ENCODE measurements at places on chromosomes 7 and 10. TPM values are rescaled to one million over a fixed set of nuclear protein-coding genes. Genes with fewer than 3 reads are reported as not detected.

DNA sequence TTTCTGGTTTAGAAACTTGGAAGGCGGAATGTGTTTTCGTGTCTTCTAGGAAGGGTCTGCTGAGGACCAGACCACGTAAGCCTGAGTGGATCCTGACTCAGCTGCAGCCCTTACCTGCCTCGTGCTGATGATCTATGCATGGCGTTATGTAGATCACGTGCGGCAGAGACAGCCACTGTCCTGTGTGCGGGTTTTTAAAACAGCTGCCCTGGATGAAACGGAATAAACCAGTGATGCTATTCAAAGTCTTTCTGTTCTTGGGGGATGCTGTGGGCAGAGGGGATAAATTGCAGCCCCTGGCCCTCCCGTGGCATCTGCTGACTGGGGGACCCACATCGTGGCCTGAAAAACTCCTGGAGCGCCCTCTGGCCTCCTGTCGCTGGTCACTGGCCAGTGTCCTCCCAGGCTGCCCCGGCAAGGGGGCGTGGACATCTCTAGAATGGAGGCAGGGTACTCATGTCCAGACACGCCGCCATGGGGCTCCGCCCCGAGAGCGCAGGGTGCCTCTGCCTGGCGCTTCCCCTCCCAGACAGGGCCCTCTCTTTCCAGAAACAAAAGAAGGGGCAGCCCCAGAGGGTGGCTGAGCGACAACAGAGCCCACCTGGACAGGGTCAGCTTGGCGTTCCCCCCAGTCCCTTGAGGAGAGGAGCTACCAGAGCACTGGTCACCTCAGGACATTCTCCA lies 13.2 kb downstream of the ALKBH4 start:
- no peak overlapping the region for H3K27ac ChIP-seq
- no peaks in the 10 kb centered on the region for H3K4me1 ChIP-seq
- DNase-seq, result no peak

DNA sequence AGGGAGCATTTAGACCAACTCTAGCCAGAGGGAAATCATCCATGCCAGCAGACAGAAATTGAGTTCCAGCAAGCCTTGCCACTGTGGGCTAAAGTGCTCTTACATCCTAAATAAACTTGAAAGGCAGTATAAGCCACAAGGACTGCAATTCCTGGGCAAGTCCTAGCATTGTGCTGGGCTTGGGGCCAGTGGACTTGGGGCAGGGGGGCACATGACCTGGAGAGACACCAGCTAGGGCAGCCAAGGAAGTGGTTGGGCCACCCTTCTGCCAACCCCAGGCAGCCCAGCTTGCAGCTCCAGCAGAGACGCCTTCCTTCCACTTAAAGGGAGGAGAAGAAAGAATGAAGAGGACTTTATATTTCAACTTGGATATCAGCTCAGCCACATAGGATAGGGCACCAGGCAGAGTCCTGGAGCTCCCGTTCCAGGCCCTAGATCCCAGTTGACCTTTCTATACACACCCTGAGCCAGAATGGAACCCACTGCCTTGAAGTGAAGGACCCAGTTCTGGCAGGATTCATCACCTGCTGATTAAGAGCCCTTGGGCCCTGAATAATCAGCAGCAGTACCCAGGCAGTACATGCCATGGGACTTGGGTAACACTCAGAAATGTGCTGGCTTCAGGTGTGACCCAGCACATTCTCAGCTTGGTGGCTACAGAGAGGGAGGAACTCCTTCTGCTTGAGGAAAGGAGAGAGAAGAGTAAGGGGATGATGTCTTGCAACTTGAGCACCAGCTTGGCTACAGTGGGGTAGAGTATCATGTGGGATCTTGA lies 153.0 kb downstream of the GNAI1 start:
- H3K36me3 ChIP-seq, result no peaks in the 10 kb centered on the region
- no peak overlapping the region for H3K4me3 ChIP-seq
- no peak for DNase-seq
- no peak overlapping the region for H3K27ac ChIP-seq
- no peaks in the 10 kb centered on the region for H3K4me1 ChIP-seq

SPDYE5 gene
- not detected for polyA plus RNA-seq

RET gene
- polyA plus RNA-seq, result 0.31 TPM

DNA sequence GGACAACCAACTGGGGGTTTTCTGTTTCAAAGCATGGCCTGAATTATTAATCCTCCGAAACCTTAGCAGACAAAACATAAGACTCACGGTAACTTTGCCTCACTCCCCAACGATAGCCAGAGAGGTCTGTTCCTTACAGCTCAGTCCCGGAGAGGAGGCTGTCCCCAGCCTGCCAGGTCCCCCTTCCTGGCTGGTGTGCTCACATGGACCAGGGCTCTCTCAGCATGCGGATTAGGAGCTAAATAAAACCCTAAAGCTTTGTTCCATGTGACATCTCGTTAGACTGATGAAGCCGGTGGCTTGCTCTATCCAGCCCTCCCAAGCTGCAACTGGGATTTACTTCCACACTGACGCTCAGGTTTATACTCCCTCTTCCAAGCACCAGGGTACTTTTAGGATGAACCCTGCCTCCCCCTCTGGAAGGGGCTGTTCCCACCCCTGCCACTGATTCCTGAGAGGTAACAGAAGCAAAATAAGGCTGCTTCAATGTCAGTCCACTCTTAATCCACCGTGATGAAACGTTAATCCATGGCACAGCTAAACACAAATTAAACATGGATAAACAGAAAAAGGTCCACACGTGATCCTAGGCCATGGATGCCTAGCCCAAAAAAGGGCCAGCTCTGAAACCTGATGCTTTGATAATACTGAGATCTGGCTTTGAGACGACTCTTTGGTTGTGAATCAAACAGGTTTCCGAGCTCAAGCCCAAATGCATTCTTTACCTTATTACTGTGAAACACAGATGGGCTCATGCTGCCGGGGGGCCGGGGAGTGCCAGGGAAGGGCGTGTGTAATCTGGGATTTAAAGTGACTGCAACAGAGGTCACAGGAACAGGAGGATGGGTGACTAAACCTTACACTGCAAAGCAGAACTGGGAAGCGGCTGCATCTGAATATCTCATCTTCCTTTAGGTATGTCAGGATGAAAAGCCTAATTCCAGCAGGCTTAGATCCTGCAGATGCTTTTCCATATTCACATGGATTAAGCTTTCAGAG lies 86.2 kb downstream of the ZRANB1 start:
- no peak overlapping the region for H3K4me3 ChIP-seq
- DNase-seq, result no peak
- no peak overlapping the region for H3K27ac ChIP-seq
- H3K27me3 ChIP-seq, result no peaks in the 10 kb centered on the region
- H3K36me3 ChIP-seq, result peaks cover 21% of the 10 kb centered on the region

DNA sequence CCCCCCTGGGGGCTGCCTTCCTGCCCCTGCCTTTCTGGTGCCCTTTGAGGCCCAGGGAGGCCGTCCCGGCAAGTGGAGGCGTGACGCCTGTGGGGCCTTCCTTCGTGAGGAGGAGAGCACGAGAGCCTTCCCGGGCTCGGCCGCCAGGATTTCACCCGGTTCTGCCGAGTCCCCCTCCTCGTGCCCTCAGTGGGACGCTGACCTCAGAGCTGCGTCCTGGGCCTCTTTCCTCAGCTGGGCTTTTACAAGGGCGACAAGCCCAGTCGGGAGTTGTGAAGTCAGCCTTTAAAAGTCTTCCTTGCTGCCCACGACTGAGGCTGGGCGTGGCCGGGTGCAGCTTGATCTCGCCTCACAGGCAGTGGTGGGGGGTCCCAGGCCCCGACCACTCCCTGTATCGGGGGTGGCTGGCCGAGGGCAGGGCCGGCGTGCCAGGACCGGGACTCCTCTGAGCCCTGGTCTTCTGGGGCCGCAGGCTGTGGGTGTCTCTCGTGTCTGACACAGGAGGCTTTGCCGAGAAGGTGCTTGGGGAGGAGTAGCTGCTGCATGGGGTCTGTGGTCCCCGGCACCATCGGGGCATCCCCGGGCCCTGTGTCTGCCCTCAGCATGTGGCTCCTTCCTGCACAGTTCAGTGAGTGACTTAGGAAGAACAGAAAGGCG lies 41.8 kb downstream of the FAM20C start:
- peaks cover 4% of the 10 kb centered on the region for H3K27me3 ChIP-seq
- peaks cover 5% of the 10 kb centered on the region for H3K4me1 ChIP-seq
- no peak overlapping the region for H3K4me3 ChIP-seq
- no peaks in the 10 kb centered on the region for H3K36me3 ChIP-seq

SHTN1 gene
- 19.0 TPM for polyA plus RNA-seq

DNA sequence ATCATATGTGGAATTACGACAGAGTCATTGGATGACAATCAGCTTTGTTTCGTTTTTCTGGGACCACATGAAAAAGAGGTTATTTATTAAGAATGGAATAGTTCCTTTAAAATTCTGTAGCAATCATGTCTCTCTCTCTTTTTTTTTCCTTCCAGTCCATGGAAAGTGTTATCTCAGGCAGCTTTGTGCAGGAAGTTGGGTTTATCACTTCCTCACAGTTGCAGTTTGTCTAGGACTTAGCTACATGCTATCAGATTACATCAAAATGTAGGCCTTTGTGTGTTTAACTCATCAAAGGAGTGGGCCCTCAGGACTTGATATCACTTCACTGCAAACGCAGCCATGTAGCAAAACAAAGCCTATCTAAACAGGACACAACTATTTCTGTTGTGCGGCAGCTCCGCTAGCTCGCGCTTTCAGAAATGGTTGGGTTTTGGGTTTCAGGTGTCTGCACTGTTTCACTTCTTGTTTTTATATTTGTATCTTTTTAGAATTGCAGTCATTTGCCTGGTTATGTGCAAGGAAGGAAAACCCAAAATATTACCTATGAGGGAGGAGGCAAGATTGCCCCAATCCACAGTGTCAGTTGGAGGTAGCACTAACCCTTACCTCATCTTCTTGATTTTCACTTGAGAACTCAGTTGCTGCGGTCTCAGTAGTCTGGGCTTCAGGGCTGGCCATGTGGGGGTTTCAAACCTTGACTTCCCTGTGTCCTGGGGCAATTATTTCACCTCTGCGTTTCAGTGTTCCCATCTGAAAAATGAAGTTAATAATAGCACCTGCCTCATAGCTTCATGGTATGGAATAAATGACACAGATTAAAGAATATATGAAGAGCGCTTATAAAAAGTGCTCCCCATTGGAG lies 66.7 kb downstream of the HHEX start:
- no peaks in the 10 kb centered on the region for H3K4me1 ChIP-seq
- peak; percentile 48 for DNase-seq
- peak overlapping the region; percentile 13 for H3K27ac ChIP-seq
- no peaks in the 10 kb centered on the region for H3K36me3 ChIP-seq

GRCh38 chr7:779480-779879 lies 52.4 kb upstream of the PRKAR1B start:
- peaks cover 22% of the 10 kb centered on the region for H3K36me3 ChIP-seq
- no peaks in the 10 kb centered on the region for H3K4me1 ChIP-seq
- no peaks in the 10 kb centered on the region for H3K27me3 ChIP-seq
- DNase-seq, result no peak
- H3K27ac ChIP-seq, result no peak overlapping the region
- H3K4me3 ChIP-seq, result no peak overlapping the region

- peaks cover 14% of the 10 kb centered on the region for H3K4me1 ChIP-seq
- no peaks in the 10 kb centered on the region for H3K27me3 ChIP-seq
- peak overlapping the region; percentile 99 for H3K27ac ChIP-seq
- no peaks in the 10 kb centered on the region for H3K36me3 ChIP-seq
Observed at GRCh38 chr10:91924212-91925021, 847 bp downstream of the BTAF1 start.

GRCh38 chr10:78286186-78286585 lies 252.5 kb downstream of the RPS24 start:
- no peak overlapping the region for H3K4me3 ChIP-seq
- H3K27me3 ChIP-seq, result no peaks in the 10 kb centered on the region
- H3K27ac ChIP-seq, result no peak overlapping the region

GRCh38 chr7:71145906-71146901 lies 14.3 kb downstream of the GALNT17 start:
- H3K36me3 ChIP-seq, result no peaks in the 10 kb centered on the region
- H3K4me3 ChIP-seq, result no peak overlapping the region
- H3K4me1 ChIP-seq, result peaks cover 5% of the 10 kb centered on the region
- H3K27ac ChIP-seq, result no peak overlapping the region
- H3K27me3 ChIP-seq, result no peaks in the 10 kb centered on the region

- H3K4me1 ChIP-seq, result peaks cover 3% of the 10 kb centered on the region
- no peak for DNase-seq
- no peak overlapping the region for H3K4me3 ChIP-seq
- H3K36me3 ChIP-seq, result peaks cover 2% of the 10 kb centered on the region
- no peak overlapping the region for H3K27ac ChIP-seq
- no peaks in the 10 kb centered on the region for H3K27me3 ChIP-seq
Observed at GRCh38 chr7:42144604-42145003, 92.4 kb downstream of the GLI3 start.

GRCh38 chr10:32972929-32973328 lies 14.9 kb upstream of the ITGB1 start:
- H3K4me3 ChIP-seq, result no peak overlapping the region
- DNase-seq, result no peak
- H3K4me1 ChIP-seq, result no peaks in the 10 kb centered on the region

C10orf143 gene
- 9.0 TPM for polyA plus RNA-seq

GRCh38 chr7:105589356-105590077 lies 8.2 kb upstream of the EFCAB10 start:
- no peak overlapping the region for H3K27ac ChIP-seq
- H3K27me3 ChIP-seq, result no peaks in the 10 kb centered on the region
- DNase-seq, result peak; percentile 75
- no peaks in the 10 kb centered on the region for H3K4me1 ChIP-seq
- H3K4me3 ChIP-seq, result no peak overlapping the region
- H3K36me3 ChIP-seq, result no peaks in the 10 kb centered on the region

HOXA3 gene
- 1.9 TPM for polyA plus RNA-seq

GRCh38 chr7:135990258-135990657 lies 13.1 kb upstream of the MTPN start:
- no peaks in the 10 kb centered on the region for H3K36me3 ChIP-seq
- H3K27me3 ChIP-seq, result no peaks in the 10 kb centered on the region
- no peaks in the 10 kb centered on the region for H3K4me1 ChIP-seq
- H3K4me3 ChIP-seq, result no peak overlapping the region

DNA sequence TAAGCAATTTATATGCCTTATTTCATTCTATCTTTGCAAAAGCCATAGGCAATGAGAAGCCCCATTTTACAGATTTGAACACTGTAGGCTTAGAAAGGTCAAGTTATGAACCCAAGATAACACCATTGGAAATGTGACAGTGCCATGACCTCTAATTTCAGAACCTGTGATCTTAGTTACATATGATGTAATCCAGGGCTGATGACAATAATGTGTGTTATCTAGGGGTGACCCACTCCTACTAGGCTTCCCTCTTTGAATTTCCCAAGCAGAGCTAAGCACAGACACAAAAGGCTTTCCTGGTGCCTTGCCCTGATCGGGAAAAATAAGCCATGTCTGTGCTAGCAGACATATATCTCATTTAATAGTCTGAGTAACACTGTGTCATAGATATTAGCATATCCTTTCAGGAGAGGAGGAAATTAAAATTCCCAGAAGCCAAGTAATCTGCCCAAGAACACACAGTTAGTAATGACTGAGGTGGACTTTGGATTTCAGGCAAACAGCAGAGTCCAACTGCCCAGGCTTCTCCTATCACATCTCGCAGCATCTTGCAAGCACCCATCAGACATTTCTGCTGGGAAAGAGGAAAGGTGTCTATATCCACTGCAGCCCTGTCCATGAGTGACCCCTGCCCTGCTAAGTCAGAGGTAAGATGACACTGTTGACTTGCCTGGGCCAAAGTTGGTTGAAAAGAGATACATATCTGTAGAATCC lies 2.8 kb upstream of the TECTB start:
- H3K27ac ChIP-seq, result no peak overlapping the region
- H3K36me3 ChIP-seq, result no peaks in the 10 kb centered on the region
- H3K27me3 ChIP-seq, result no peaks in the 10 kb centered on the region

GRCh38 chr7:88165697-88166096 lies 54.1 kb downstream of the SRI start:
- no peak for DNase-seq
- peaks cover 36% of the 10 kb centered on the region for H3K4me1 ChIP-seq
- no peak overlapping the region for H3K27ac ChIP-seq
- no peak overlapping the region for H3K4me3 ChIP-seq

GRCh38 chr10:61164458-61165160 lies 220.6 kb upstream of the RHOBTB1 start:
- peak overlapping the region; percentile 45 for H3K27ac ChIP-seq
- H3K36me3 ChIP-seq, result no peaks in the 10 kb centered on the region
- H3K27me3 ChIP-seq, result no peaks in the 10 kb centered on the region
